Stimulated activated CD8-positive, alpha-beta memory T cell treated with anti-CD3 and anti-CD28 coated beads, Interleukin-7, amount 100 ng/mL, for 1 hour (primary cell): ENCODE measurements at places on chromosomes 11 and 22.

DNA sequence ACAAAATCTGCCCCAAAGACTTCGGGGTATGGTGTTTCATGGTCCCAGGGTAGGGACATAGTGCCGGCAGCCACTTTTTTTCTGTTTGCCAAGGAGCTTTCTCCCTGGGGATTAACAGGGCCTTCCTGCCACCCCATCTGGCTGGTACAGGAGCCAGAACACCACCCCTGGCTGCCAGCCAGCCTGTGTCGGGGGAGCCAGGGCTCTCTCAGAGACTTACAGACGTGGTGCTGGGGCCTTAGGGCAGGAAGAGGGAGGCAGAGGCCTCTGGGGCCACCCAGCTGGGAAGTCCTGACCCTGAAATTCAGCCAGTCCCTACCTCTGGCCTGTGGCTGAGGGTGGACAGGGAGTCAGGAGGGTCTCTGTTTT is 52.4 kb upstream of the CDON start:
- no peak for DNase-seq

GRCh38 chr11:32610797-32611352 is 27.2 kb downstream of the EIF3M start:
- no peak for DNase-seq

DNA sequence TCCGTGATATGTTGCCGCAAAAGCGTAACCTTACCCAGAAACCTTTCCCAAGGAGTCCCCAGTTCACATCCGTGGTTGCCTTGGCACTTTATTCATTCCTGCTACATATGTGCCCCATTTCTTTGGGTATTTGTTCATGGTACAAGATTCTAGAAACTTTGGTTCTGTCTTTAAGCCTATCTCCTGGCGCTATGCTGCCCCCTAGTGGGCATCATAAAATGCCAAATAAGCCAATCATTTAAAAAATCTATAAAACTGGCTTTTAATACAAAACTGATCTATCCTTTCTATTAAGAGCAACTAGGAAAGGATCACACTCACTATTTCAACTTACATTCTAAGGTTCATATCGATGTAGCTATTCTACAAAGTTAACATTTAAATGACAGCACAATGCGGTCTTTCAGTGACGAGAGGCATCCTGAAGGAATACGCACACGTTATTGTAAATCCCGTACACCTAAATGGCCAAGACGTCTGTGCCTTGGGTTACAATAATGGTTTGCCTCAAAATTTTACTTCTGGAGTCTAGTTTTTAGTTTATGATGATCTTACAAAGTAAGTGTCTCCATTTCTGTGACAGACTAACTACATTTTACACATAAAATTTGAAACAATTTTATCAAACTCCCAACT is 16.2 kb downstream of the PIWIL3 start:
- DNase-seq = peak; percentile 7

DNA sequence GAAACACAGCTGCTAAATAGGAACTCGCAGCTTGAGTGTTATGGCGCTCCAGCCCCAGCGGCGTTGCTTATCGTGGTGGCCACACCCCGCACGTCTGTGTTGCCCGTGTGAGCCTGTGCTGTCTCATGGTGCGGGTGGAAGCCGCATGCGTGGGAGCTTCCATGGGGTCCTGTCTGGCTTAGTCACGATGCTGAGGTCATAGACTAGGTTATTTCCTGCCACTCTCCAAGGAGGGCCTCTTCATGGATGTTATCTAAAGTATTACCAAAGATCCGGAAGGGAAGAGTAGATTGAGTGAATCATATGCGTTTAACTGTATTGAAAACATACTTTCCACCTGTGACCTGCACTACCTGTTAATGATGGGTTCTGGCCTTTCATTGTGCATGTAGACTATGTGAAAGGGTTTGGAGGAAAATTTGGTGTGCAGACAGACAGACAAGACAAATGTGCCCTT is 21.7 kb downstream of the CTTN start:
- DNase-seq = no peak

DNA sequence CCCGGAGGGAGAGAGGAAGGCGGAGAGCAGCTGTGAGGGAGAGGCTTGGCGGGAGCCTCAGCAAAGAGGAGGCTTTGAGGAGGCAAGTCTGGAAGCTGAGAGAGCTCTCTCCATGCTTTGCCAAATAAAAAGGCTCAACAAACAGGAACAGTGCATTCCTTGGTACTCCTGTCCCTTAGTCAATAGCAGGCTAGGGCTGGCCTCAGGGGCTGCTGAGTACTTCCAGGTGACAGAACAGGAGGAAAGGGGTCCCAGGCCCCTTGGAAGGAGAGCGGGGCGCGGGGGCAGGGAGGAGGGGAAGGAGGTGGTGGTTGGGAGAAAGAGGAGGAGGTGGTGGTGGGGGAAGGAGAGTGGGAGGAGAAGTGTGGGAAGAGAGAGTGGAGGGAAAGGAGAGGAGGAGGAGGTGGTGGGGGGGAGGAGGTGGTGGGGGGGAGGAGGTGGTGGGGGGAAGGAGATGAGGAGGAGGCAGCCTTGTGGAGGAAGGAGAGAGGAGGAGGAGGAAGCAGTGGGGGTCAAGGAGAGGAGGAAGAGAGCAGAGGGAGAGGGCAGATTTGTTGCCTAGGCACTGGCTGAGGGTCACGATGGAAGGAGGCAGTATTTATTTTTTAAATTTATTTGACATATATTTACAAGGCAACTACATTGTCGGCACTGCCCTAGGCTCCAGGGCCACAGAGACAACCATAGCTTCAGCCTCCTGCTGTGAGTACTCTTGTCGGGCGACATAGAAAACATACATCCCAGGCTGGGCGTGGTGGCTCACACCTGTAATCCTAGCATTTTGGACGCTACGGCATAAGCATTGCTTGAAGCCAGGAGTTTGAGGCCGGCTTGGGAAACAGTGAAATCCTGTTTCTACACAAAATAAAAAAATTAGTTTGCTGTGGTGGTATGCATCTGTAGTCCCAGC is 74.2 kb upstream of the ZBED5 start:
- no peak for DNase-seq

DNA sequence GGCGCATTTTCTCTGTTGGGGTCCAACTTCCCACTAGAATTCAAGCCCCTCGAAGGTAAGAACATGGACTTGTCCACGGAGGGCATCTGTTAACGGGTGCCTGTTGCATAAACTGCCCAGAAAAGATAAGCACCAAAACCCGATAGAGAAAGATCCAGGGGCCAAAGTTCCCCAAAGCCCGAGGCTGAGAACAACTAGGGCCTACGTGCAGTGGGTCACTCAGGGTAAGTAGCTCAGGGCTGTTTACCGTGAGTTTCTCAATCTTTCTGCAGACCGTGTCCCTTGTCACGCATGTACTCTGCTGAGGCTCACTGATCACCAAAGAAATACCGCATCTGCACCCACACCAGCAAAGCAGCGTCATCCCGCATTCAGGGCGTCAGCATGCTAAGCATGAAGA is 24.4 kb downstream of the PGA5 start:
- no peak for DNase-seq

- DNase-seq = no peak
Measured at GRCh38 chr11:12182676-12183541, 72.5 kb downstream of the MICAL2 start.

- DNase-seq = no peak
Measured at GRCh38 chr22:25672289-25673084, 69.5 kb upstream of the MYO18B start.

- DNase-seq = no peak
Measured at GRCh38 chr11:122721964-122722266, 66.4 kb downstream of the UBASH3B start.

GRCh38 chr11:18332891-18333290 is 10.5 kb downstream of the GTF2H1 start:
- no peak for DNase-seq

DNA sequence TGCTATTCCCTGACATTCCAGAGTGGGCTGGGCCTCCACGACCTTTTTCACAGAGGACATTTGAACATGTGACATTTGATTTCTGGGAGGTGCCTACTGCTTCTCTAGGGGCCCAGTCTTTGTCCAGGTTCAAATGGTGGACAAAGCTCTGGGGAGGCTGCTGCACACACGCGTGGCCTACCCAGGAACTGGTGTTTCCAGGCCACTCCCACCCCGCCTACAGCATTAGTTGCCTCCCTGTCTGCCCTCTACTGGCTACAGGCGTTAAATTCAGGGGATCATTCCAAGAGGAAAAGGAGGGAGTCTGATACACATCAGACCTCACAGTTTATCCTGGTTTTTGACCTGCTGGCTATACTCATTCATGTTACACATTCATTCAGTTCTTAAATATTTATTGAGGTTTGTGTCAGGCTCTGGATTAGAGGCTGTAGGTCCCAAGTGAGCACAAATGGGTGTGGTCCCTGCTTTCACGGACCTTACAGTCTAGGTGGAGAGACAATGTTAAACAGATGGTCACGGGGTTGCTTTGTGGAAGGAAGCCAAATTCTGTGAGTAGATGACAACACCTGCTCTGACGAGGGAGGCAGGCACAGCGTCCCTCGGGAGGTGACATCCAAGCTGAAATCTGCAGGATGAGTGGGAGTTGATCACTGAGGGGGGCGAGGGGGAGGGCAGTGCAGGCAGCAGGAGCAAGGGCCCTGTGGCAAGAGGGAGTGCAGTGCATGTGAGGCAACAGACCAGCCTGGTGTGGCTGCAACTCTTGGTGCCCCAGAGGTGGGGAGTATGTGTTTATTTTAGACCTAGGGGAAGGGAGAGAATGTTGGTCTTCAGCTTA is 11.8 kb downstream of the TUB start:
- DNase-seq = no peak

DNA sequence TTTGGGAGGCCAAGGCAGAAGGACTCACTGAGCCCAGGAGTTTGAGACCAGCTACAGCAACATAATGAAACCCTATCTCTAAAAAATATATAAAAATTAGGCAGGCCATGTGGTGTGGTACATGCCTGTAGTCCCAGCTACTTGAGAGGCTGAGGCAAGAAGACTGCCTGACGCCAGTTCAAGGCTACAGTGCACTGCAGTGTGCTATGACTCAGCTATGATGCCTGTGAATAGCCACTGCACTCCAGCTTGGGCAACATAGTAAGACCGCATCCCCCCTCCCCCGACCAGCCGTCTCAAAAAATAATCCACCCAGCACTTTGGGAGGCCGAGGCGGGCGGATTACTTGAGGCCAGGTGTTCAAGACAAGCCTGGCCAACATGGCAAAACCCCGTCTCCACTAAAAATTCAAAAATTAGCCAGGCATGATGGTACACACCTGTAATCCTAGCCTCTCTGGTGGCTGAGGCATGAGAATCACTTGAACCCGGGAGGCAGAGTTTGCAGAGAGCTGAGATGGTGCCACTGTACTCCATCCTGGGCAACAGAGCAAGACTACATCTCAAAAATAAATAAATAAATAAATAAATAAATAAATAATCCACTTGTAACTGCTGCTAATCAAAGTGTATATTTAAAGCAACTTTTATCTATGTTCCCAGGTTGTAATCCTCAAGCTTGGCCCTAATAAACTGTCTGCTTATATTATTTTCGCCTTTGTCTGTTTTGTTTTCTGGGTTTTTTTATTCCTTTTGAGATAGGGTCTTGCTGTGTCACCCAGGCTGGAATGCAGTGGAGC is 7.8 kb downstream of the HPS5 start:
- DNase-seq = no peak

- DNase-seq = no peak
Measured at GRCh38 chr11:126280595-126280994, 2.3 kb upstream of the TIRAP start.

DNA sequence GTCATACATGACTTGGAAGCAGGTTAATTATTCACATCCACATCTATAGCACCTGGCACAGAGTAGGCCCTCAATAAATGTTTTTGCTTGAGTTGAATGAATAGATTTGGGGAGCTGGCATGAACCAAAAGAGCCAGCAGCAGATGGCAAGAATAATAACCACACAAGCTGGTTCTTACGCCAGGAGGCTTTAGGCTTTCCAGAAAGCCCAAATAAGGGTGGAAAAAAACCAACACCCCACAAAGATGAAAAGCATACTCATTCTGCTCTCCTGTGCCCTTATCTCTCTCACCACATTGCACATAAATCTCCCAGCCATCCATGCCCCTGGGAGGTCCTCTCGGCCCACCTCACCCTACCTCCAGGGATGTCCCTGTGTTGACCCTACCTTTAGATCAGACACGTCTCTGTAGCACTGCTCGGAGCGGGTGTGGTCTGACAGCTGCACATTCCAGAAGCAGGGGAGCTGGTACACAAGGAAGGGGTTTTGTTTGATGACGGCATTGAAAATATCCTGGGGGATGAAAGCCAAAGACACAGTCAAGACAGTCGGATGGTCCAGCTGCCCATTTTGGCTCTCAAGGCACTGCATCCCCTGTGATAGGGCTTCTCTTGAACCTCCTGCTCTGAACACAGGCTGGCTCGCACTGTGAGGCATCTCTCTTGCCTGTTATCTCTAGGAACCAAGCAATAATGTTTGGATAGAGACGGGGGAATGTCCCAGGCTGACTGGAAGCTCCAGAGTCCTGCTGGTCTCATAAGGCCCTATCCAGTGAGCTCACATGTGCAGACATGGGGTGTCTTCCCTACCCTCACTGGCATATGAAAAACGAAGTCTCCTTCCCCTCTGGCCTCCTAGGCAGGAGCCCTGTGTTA is 323.6 kb upstream of the SYN3 start:
- no peak for DNase-seq

DNA sequence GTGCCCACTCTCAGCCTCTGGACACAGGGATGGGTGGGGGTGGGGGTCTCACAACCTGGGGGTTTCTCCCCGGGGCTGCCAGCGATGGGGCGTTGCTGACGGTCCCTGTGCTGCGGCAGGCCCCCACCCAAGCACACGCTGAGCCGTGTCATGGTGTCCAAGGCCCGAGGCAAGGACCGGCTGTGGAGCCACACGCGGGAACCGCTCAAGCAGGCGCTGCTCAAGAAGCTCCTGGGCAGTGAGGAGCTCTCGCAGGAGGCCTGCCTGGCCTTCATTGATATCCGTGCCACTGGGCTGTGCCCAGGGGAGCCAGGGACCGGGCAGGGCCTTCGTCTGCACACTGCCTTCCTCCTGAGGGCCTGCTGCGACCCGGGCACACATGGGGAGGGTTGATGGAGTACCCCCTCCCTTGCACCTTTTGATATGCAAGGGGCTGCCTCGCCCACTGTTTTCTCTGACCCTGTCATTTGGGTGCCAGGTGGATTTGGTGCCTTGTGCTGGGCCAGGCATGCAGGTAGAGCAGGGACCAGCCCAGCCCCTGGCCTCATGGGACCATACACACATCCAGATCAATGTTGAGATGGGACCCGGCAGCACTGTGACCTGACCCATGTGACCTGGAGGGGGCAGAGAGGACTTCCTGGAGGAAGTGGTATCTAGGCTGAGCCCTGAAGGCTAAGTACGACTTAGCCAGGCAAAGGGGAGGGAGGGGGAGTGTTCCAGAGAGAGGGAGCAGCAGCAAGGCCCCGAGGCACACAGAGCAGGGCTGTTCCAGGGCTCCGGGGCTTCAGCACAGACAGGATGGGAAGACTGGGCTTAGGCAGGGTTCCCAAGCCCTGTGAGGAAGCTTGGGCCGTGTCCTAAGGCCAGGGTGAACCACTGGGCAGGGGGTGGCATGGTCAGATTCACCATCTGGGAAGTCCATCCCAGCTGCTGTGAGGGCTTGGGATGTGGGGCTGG is 75.2 kb downstream of the MYO7A start:
- DNase-seq = no peak

DNA sequence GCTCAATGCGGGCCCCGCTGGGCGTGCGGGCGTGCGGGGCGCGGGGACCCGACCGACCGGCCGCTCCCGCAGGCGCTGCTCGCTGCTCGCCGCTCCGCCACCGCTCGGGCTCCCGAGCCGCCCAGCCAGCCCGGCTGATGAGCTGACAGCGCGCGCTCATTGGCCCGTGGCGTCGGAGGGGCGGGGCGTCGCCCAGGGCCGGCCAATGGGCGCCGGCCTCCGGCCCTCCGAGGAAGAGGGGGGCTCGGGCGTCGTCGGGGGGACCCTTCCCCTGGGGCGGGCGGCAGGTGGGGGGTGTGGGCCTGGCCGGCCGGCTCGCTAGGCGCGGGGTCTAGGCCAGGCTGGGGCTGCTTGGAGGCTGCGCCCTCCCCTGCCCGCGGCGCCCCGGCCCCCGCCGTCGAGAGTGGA is at the start of gene SCUBE1:
Gene SCUBE1, minus strand, starts transcription at position 111 of the 408 bp plus-strand sequence. CDS start 111 bp downstream, outside the sequence.
- DNase-seq = peak; percentile 13
